ENCODE measurements at places on chromosomes 7 and 10. TPM values are rescaled to one million over a fixed set of nuclear protein-coding genes. Genes with fewer than 3 reads are reported as not detected.
A peak's percentile ranks its signal among the peaks of the same experiment; 100 is the strongest.

Gene MCM10
- total RNA-seq: 2.5 TPM

DNA sequence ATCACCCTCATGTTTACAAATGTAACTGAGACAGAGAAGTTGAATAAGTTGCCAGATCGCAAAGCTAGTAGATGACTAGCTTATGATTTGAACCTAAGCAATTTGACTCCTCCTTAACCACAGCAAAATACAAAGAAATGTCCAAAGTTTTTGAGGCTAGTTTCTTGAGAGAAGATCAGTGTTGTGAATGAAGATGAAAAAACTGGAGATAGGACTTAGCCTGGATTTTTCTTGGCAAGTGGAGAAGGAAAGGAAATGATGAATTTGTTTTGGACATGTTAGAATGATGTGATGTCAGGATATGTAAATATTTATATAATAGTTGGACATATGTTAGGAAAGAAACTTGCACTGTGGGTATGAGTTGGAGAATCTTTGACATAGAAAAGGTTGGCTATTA, 149.8 kb downstream of the LSMEM1 start:
- DNase-seq: no peak

DNA sequence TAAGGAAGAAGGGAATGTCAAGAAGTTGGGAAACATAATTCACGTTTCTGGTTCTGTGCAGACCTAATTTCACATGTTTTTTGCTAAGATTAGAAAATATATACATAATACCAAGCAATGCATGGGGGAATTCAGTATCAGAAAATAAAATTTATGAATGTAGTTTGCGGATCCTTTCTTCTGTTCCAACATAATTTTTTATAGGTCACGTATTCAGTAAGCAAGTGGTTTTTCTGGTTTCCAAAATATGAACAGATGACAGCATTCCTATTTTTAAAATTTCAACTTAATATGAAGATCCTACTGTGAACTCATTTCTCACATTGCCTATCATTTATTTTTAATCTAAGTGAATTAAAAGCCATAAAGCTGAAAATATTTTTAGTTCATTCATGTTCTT, 560.0 kb upstream of the NRG3 start:
- DNase-seq: no peak

GRCh38 chr10:6562221-6562620, 17.9 kb downstream of the PRKCQ start:
- no peak for DNase-seq

- no peak for DNase-seq
Measured at GRCh38 chr7:1007901-1008300, 24.9 kb downstream of the CYP2W1 start.

Gene CPA4
- 0.78 TPM for total RNA-seq

DNA sequence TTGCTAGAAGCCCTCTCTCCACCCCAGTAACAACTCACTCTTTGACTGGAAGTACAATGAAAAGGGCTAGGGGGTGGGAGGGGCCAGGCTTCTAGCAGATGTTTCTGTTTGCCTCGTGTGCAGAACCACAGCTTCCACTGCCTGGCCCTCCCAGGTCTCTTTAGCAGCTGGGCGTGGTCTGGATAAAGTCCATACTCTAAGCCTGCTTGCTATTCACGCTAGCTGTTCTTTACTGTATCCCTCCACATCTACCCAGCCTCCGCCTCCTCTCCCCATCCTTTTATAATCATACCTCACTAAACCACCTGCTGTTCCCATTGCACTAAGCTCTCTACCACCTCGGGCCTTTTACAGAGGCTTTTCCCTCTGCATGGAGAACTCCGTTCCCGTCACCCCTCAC, 288.8 kb downstream of the CAMK1D start:
- peak; percentile 41 for DNase-seq

Gene LIPK
- total RNA-seq: not detected

- DNase-seq: no peak
Measured at GRCh38 chr10:106454233-106454632, 710.3 kb downstream of the SORCS1 start.

GRCh38 chr10:98378722-98379121, 36.3 kb downstream of the PYROXD2 start:
- no peak for DNase-seq

Gene LIPN
- total RNA-seq: not detected

GRCh38 chr10:62545160-62546066, 171.2 kb downstream of the ZNF365 start:
- no peak for DNase-seq

Gene NRF1
- 16.1 TPM for total RNA-seq

DNA sequence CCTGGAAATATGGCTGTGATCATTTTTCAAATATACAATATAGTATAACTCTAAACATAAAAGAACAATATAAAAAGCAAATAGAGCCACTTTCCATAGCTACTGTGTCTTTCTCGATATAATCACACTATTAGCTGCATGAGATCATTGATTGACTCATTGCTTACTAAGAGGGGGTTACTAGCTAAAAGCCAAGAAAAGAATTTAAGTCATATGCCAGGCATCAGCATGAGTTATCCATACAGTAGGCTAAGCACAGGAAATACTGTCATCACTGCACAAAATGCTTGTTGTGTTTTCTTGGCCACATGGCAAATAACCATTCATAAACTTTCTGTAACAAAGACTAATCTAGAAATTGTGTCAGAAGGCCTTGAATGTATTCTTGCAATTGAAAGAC, 18.8 kb upstream of the ABCB5 start:
- DNase-seq: no peak

Gene SFXN4
- 22.6 TPM for total RNA-seq
